ENCODE measurements at places on chromosomes 7 and 10.

DNA sequence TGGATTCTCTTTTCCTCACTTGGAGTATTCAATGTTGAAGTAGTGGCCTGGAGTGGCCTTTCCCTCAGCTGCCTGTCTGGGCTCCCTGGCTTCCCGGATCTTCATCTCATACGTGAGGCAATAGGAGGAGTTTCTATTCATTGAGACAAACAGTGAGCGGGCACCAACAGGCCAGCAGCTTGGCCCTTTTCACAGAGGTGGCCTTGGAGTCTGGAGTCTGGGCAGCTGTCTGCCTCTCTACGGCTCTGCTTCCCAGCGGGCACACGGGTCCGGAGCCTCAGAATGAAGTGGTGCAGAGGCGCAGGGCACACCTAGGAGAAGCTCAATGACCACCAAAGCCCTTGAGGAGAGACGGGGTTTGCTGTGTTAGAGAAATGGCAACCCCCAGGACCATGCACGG is 169.4 kb downstream of the CCDC3 start:
- no peak for DNase-seq

DNA sequence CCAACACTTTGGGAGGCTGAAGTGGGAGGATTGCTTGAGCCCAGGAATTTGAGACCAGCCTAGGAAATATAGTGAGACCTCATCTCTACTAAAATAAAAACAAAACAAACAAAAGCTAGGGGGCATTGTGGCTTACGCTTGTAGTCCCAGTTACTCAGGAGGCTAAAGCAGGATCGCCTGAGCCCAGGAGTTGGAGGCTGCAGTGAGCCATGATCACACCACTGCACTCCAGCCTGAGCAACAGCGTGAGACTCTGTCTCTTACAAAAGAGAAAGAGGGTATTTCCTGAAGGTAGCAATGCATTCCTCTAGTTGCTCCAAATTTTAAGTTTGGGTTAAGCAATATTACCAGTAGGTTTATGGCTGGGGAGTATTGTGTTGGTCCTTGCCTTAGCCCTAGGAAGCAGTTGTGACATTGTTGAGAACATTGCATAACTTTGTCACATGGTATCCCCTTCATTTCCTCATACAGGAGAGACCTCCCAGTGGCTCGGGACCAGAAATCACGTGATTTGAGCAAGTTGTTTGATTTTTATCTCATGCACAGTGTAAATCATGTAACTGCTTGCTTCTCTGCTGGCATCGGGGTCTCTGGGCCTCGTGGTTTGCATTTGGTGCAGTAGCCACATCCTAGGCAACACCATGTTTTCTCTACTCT is 23.3 kb upstream of the SMARCD3 start:
- peak; percentile 11 for DNase-seq

DNA sequence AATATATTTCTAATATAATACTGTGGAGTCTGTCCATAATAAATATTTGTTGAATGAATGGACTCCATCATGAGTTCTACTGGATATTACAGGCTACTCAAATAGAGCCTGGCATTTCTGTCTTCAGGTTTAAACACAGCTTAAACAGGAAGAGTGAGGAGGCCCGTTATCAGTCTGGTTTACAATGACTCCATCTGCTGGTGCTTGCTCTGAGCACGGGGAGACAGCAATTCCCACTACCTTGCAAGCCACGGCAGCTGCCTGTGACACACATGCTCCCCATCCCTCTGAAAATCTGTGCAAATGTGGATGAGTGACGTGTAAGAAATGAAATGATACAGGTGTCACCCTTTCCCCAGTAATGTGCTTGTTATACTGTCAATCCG is 293.5 kb upstream of the IMMP2L start:
- peak; percentile 17 for DNase-seq

DNA sequence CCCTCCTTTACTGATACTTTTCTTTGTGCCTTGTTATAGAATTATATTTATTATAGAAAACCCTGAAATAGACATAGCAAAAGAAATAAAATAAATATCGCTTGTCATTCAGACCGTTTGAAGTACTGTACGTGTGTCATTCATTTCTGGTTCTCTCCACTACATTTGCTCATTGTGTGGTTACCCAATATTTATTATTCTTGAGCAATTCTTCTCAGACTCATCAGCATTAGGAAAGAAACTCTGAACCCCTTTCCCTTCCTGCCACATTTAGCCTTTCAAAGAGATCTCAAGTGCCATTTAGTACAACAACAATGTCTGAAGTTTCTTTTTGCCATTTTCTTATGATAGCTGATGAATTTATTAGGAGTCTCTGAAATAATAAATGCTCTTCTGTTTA is 154.1 kb downstream of the KIAA1217 start:
- DNase-seq: peak; percentile 13

- no peak for DNase-seq
Measured at GRCh38 chr7:95906851-95907250, 134.5 kb downstream of the DYNC1I1 start.

GRCh38 chr10:72370201-72370722 is 15.5 kb upstream of the DNAJB12 start:
- DNase-seq: no peak

GRCh38 chr7:91541641-91542040 is 277.4 kb downstream of the FZD1 start:
- DNase-seq: no peak

GRCh38 chr10:49398000-49398861 is 2.3 kb upstream of the DRGX start:
- DNase-seq: peak; percentile 36

- no peak for DNase-seq
Measured at GRCh38 chr10:77726732-77727131, 89.1 kb upstream of the KCNMA1 start.

Measured in EL (cell line).